ENCODE measurements at places on chromosomes 3 and 15. TPM values are rescaled to one million over a fixed set of nuclear protein-coding genes. Genes with fewer than 3 reads are reported as not detected.

Gene MAGI1
- 44.2 TPM for total RNA-seq

Gene CRTAP
- total RNA-seq: 187 TPM

Gene NMD3
- total RNA-seq: 107 TPM

Gene FBXO40
- not detected for total RNA-seq

Gene RETNLB
- not detected for total RNA-seq

Gene DAZL
- total RNA-seq: not detected

Gene RTP4
- total RNA-seq: 0.18 TPM
